ENCODE measurements at places on chromosomes 7 and 10.

DNA sequence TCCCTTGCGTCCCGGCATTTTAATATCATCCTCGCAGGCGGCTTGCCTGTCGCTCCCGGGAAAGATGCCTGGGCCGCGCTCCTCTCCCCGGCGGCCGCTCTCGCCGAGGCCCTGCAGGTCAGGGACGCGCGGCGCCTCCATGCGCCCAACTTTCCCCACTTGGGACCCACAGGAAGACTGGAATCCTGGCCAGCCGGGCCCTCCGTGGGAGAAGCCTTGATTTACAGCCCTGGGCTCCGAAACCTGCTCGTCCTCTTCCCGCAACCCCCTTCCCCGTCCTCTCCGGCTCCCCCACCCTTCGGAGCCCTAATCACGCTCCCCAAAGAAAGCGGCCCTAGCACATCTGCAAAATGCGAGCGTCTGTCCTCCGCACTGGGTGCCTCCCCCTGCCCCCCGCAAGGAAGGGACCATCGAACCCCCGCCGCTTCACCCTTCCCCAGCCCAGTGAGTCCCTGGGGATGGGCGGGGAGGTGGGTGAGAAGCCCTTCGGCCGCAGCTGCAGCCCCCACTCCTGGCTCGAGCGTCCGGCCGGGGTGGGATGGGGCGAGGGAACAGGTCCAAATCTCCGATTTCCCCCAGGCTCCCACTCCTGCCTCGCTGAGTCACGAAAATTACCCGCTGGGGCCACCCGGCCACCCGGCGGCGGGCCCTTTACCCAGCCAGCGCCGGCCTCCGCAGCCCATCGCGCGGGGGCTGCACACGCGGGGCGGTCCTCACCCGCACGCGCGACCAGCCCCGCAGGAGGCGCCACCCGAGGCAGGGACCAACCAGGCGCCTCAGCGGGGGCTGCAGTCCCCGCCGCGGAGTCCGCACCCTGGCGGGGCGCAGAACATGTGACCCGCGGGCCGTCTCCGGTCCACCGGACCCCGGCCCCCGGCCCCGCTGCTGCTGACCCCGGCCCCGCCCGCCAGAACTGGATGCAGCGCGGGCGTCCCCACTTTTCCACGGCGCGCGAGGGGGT, 695 bp downstream of the HSPA12A start:
- no peak for DNase-seq

DNA sequence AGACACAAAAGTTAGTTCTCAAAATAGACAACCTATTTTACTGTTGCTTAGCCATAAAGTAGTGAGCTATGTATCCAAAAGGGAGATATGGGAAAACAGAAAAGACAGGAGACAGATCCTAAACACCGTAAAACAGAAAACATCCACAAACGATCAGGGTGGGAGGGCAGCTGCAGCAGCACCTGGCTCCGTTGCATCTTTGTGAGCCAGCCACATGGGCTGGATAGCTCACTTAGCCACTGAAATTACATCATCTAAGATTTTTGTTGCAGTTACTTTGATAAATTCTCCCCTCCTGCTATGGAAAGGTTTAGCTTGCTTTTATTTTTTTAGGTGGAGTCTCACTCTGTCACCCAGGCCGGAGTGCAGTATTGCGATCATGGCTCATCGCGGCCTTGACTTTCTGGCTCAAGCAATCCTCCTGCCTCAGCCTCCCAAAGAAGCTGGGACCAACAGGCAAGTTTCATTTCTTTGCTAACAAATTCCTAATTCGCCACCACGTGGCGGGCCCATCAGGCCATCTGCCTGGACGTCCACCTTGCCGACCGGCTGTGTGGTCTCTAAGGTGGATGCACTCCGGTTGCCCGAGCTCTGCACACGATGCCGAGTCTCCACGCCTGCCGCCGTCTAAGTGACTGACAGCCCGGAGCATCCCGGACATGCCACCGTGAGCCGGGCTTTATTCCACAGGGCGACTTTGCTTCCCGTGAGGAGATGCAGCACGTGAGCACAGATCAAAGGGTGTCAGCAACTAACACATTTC, 159.8 kb downstream of the DIP2C start:
- no peak for DNase-seq

GRCh38 chr7:107234436-107234835, 65.6 kb downstream of the HBP1 start:
- no peak for DNase-seq

DNA sequence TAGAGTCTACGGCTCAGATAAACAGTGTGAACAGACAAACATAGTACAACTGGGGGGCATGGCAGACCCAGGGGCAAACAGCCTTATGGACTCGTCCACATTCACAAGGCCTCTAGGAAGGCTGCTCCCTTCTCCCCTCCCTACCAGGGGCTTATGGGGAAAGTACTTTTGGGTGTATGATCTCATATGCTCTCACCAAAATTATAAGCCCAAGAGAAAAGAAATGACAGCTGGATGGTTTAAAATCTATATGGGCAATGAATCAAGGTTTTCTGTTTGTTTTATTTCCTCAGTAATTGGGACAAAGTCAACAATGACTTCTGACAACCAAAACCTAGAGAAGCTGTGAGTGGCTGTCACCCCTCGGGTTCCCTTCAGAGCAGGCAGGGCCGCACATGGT, 144.4 kb downstream of the PKD1L1 start:
- no peak for DNase-seq

DNA sequence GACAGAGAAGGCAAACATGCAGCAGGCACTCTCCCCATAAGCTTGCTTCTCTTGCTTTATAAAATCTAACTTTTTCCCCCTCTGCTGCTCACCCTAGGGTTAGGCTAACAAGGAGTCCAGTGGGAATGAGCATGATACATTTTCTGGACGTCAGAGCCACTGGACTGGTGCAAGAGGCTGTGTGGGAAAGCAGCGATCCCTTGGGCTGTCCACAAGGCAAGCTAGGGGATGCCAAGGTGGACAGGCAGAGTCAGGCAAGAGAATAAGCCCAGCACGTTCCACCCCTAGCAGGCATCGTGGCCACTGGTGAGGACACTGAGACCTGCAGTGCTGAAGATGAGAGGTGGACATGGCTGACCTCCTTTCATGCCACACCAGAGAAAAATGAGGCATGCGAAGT, 290.9 kb upstream of the ZMIZ1 start:
- no peak for DNase-seq

DNA sequence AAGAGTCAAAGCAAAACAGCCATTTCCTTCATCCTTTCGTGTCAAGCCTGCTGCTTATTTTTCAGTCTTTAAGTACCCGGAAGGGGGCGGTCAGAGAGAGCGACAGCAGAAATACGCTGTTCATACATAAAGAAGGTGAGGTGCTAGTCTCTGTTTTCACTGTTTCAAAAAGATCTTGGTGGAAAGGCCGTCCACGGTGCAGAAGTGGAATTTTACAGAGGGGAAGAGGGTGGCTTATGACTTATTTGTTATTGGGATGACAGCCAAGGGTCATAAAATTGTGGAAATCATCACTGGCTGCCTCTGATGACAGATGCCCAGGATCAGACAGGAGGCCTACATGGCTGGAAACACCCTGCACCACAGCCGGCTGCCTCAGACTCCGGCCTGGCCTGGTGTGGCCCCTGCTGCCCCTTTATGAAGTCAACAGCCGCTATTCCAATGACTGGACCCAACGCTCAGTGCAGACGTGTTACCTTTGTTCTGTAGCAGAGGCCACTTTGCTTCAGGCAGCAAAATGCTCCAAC, 57.0 kb downstream of the HIPK2 start:
- DNase-seq, result peak; percentile 34

GRCh38 chr7:144027070-144027469, 21.7 kb upstream of the OR2A5 start:
- no peak for DNase-seq

- no peak for DNase-seq
Measured at GRCh38 chr10:112217386-112218035, 33.9 kb upstream of the GPAM start.

GRCh38 chr10:58157076-58157766, 110.5 kb downstream of the IPMK start:
- DNase-seq, result no peak

DNA sequence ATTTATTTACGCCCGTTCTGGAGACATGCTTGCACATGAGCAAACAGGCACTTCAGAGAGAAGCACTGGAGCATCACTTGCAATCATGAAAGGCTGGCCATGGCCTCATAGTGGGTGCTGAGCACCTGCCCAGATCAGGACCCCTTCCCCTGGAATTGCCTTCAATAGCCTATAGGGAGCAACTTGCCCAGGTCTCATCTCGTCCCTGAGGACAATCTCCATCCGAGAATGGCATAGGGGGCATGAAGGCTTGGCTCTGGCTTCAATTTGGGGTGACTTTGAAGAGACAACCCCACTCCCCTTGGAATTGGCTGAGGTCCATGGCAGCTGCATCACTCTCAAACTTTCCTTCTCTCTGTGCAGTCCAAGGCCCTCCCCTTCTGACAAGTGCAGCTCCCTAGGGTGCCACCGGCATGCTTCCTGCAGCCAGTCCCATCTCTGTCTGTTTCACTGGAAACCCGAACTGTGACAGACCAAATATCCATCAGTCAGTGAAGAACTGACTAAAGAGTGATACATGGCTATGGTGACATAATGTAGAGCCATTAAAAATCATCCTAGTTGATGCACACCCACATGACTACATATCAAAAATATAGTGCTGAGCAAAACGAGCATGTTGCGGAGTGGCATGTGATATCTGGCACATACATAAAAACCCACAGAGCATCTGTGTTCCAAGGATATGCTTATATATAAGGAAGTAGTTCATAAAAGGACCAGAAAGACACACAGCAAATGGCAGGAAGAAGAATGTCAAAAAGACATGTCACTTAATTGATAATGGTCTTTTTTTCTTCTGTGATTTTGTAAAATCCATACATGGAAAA, 12.4 kb downstream of the GDF2 start:
- DNase-seq, result no peak

- no peak for DNase-seq
Measured at GRCh38 chr10:59675812-59676211, 33.8 kb downstream of the SLC16A9 start.

DNA sequence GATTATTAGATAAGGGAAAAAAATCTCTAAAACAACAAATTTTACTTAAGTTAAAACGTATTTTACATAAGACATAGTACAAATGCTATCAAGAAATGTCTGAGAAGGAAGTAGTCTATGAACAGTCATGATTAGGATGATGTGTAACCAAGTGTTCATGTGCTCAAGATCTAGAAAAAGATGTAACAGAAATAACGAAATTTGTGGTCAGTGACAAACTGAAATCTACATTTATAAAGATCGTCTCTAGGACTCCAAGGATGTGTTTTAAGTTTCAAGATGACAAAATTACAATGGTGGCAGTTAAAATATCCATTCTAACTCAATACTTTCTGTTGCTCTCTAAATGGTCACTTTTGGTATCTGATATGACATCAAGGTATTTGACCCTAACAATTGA, 17.2 kb downstream of the PPP3CB start:
- DNase-seq, result no peak

GRCh38 chr10:79269443-79269842, 77.8 kb upstream of the PPIF start:
- DNase-seq, result no peak

- DNase-seq, result no peak
Measured at GRCh38 chr10:47049056-47049851, 138.0 kb downstream of the PTPN20 start.

GRCh38 chr10:11170574-11170973, 152.9 kb downstream of the CELF2 start:
- no peak for DNase-seq

GRCh38 chr7:92133133-92133736, 1.0 kb downstream of the CYP51A1 start:
- DNase-seq, result no peak

DNA sequence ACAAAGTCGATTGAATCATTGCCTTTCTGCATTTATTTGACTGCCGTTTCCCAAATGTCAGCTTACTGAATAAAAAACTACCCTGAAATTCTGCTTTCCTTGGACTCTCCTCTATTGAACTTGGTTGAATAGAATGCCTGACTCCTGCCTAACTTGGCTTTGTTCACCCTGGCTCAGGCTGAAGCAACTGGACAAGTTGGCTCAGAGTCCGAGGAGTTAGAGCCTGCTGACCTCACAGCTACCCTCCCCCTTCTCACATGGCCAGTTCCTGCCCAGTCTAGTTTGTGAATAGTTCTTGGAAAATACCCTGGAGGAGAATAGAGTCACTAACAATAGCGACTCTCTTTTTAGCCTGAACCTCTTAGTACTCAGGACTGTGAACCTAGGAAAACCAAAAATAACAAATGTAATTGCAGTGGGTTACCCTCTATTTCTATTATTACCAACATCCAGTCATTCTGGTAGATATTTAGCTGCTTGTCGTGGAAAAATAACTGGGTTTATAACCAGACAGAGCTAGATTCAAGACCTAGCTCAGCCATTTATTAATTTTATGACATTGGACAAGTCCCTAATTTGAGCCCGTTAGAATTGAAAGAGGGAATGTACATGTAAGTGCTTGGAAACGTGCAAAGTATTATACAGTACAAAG, 17.3 kb upstream of the NRBF2 start:
- no peak for DNase-seq

- DNase-seq, result no peak
Measured at GRCh38 chr10:13700473-13701144, 113.8 kb downstream of the PRPF18 start.

GRCh38 chr10:87734987-87735827, 75.5 kb downstream of the PAPSS2 start:
- DNase-seq, result no peak

DNA sequence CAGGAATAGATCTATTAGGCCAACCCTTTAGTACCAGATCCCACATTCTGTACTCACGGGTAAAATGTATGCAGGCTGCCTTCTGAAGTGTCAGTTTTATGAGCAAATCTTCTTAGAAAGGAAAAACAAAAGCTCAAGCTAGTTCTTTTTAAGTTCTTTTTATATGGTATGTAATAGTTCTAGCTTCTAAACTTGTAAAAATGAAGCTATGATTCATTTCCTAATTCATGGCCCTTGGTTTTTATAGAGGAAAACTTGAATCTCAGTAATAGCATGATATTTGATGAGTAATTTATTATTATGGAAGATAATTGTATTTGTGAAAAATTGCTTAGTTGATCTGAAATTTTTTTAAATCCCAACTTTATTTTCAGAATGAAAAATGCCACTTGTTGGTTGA, 54.3 kb downstream of the SLK start:
- no peak for DNase-seq

- DNase-seq, result no peak
Measured at GRCh38 chr10:65805511-65805910, 1120.3 kb upstream of the LRRTM3 start.
